NCI-H460 (cell line): ENCODE measurements at places on chromosomes 3 and 15. TPM values are rescaled to one million over a fixed set of nuclear protein-coding genes. Genes with fewer than 3 reads are reported as not detected.

TNIK gene
- 0.46 and 1.1 TPM in 2 replicates for total RNA-seq

DNA sequence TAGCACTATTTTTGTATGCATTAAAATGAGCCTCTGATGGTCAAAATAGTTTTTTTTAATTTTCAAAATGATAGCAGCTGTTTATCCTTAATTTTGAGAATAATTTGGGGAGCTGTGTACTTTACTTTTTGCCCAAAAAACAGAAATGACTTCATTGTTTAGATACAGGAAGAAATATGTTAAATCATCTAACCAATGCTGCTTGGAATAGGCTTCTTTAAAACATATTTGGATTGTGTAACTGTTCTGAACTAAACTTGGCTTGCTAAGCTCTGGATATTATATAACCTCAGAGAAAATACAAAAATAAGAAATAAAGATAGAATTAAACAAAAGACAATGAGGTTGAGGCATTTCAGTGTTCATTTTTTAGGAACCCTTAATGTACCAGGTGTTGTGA lies 119.3 kb downstream of the SERPINI1 start:
- DNase-seq, result no peak

VPS13C gene
- 29.6 and 37.6 TPM in 2 replicates for total RNA-seq

GOLGA6L22 gene
- total RNA-seq, result not detected in 2 replicates

DNA sequence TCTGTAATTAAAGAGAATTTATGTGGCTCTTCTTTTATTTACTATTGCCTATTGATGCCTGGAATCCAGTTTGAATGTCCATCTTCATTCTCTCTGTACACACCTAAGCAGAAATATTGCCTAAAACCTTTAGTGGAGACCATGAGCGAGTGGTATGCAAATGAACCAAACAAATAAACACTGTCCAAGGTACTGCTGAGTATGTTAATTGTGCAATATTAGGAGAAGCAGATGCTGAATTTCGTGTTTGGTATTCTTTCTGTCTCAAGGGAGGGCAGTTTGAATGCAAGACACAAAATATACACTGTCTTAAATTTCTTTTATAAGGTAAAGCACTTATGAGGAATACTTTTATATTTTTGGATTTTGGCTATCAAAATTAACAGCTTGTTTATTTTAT lies 440.9 kb downstream of the RBMS3 start:
- no peak for DNase-seq
